ENCODE measurements at places on chromosomes 16 and 17.

DNA sequence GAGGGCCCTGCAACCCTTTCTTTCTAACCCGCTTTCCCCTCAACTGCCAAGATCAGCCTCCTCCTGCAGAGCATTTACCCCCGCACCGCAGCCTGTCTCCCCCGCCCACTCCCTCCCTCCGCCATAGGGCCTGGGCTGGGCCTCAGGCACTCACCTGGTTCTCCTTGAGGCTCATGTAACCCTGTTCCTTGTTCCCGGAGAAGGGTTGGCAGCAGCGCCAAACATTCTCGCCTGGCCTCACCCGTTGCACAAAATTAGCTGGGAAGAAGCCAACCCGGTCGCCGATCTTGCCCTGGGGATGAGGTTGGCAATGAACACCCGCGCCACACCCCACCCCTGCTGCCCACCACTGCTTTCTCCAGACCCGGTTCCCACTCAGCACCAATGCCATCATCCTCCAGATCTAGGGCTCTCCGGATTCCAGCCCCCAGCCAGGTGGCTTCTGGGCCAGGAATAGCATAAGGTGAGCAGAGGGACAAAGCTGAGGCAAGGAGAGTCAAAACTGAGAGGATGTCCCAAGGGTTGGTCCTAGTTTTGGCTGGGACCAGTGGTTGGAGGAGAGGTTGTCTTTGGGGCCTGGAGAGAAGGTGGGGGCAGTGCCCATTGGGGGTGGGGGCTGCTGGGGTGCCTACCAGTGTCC lies 12.8 kb downstream of the STAC2 start:
- no peak for DNase-seq

DNA sequence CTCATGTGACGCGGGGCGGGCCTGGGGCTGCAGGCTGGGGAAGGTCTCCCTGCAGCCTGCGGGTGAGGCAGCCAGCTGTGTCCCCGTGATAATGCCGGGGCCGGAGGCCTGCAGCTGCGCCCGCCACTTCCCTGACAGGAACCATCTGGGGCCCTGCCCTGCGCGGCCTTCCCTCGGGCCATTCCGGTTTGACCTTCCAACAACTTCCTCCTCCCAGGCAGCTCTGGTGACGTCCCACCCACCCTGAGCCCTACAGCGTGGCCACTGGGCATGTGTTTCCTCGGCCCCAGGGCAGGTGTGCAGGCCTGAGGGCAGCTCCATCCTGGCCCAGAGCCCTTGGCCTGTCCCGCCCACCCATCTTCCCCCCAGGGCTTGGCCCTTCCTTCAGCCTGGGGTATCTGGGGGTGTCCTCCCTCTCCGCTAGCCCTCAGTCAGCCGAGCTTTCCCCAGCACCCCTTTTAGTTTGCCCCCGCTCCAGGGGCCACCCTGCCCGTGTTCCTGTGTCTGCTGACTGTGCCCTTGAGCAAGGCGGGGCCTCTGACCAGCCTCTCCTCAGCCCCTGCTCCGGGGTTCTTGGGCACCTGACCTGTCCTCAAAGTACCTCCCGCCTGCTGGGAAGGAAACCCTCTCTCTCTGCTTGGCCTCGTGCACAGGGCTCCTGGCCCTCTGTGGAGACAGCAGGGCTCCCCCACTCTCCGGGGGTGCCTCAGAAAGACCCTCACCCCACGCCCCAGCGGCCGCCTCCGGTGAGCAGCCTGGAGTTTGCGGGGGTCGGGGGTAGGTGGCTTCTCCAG lies at the start of gene CBFA2T3:
CBFA2T3 (minus strand) TSS at position 190 of the 794 bp plus-strand sequence. CDS start 400 bp downstream, outside the sequence.
- DNase-seq: no peak

GRCh38 chr17:34556931-34557330 lies 22.5 kb upstream of the TMEM132E start:
- no peak for DNase-seq

GRCh38 chr17:20611309-20611708 lies 31.8 kb downstream of the CDRT15L2 start:
- DNase-seq: no peak

DNA sequence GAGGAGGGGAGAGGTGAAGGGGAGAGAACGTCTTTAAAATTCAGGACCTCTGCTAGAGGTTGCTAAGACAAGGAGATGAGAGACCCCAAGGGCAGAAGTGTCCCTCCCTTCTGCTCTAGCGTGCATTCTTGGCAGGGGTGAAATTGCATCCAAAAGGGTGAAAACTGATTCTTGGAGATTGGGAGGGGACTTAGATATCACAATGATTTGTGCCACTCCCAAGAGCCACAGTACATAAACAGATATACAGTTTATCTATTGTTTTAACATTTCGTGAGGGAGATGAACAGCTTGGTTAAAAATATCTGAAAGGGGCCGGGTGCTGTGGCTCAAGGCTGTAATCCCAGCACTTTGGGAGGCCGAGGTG lies 12.8 kb downstream of the CAVIN1 start:
- DNase-seq: no peak

DNA sequence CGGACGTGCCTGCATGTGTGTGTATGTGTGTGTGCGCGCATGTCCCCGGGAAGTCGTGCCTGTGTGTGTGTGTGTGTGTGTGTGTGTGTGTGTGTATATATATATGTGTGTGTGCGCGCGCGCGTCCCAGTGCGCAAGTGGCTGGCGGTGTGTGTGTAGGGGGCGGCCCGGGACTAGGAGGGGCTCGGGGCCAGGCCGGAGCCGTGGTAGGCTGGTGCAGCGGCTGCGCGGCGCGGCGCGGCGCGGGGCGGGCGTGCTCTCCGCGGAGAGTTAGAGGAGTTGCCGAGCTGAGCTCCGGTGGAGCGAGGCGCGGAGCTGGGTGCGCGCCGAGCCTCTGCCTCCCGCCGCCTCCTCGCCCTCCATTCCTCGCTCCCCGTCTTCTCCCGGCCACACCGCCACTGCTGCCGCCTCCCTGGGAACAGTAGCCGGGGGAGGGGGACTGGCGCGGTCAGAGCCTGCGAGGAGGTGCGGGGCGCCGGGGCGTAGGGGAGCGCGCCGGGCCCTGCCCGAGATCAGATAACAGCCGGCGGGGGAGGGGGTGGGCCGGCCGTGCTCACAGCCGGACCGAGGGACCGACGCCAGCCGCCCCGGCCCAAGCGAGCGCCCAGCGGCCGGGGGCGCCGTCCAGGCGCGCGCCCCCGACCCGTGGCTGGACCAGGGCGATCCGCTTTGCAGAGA lies at the start of gene KCNJ12:
KCNJ12 (plus strand) TSS at position 277 of the 678 bp plus-strand sequence. CDS start 38,986 bp downstream, outside the sequence.
- DNase-seq: no peak

DNA sequence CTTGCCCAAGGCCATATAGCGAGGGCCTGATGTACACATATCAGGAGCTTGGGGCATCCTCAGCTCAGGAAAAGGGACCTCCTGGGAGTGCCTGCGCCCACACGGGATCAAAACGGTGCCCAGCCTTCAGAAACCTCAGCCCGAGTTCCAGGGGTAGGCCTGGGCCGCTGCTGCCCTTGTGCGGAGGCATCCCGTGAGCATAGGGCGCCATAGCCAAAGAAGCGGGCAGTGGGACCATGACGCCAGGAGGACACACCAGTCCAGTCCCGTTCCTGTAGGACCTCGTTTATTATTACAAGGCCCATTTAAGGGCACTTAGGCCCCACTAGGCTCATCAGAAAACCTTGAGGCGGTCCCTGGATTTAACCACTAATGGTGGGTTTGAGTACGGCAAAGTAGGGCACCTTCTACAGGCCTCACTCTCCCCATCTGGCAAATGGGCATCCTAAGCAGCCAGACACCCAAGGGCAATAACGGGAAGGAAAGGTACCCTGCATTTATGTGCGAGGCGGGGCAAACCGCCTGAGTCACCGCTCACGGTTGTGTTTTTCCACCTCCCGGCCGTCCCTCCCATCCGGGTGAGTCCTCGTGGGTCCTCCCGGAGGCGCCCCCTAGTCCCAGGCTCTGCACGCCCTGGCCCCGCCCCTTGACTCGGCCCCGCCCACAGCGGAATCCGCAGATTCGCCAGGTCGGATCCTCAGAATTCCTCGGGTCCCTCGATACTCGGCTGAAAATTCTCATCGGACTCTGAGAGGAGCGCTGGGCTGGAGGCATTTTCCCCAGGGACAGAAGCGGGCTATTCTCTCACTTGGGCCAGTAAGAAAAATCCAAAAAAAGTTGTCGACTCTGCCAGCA lies 726 bp upstream of the SETD1A start:
- DNase-seq: no peak

DNA sequence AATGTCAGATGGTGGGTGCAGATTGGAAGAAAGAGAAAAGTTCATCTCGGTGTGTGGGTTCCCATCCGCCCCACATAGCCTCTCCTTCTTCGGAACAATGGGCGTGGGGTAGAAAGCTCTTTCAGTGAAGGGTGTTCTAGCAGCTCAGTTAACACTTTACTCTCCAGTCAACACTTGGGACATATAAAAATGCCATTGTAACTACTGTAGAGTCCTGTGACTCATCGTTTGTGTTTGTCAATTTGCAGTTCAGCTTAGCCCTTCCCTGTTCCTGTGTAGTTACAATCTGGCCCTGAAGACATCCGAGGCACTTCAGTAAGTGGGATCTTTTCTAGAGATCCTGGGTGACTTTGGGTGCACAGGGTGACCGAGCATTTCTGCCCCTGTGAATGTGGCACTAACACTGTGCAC lies 11.5 kb upstream of the CLEC18C start:
- no peak for DNase-seq

DNA sequence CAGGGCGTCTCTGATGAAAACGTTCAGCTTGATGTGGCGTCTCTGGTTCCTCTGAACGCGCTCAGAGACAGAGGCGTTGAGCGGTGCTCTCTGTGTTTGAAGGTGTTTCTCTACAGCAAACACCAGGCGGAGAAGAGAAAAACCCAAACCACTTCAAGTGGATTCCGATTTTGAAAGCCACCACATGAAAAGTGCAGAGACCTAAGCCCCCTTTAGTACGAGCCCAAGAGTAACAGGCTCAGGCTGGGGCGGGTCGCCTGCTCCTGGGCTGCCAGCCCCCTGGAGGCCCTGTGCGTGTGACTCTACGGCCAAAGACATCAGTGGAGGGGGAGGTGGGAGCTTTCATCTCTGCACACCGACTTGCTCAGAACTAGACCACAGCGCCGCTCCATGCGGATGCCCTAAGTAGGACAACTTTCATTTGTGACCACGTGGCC lies 328.4 kb downstream of the MAF start:
- DNase-seq: no peak

DNA sequence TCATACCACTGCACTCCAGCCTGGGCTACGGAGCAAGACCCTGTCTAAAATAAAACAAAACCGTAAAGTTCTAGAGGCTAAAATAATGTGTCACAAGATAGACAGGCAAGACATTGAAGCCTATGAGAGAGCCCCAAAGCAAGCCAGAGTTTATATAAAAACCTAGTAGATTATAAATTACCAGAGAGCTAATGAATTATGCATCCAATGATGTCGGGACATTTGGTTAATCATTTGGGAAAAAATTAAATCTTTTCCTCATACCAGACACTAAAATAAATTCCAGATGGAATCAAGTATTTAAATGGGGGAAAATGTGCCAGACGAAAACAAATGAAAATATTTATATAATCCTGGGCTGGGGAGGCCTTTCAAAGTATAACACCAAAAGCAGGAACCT lies 24.2 kb downstream of the CCDC40 start:
- DNase-seq: no peak

GRCh38 chr16:49750341-49751000 lies 105.4 kb downstream of the ZNF423 start:
- no peak for DNase-seq

- no peak for DNase-seq
Measured at GRCh38 chr16:89642574-89642973, 14.9 kb downstream of the CHMP1A start.

- DNase-seq: no peak
Measured at GRCh38 chr17:8022360-8023003, 16.4 kb upstream of the ALOX15B start.

- DNase-seq: no peak
Measured at GRCh38 chr17:8935191-8935590, 30.3 kb downstream of the PIK3R5 start.

- DNase-seq: no peak
Measured at GRCh38 chr16:14109782-14110727, 38.9 kb downstream of the MRTFB start.

DNA sequence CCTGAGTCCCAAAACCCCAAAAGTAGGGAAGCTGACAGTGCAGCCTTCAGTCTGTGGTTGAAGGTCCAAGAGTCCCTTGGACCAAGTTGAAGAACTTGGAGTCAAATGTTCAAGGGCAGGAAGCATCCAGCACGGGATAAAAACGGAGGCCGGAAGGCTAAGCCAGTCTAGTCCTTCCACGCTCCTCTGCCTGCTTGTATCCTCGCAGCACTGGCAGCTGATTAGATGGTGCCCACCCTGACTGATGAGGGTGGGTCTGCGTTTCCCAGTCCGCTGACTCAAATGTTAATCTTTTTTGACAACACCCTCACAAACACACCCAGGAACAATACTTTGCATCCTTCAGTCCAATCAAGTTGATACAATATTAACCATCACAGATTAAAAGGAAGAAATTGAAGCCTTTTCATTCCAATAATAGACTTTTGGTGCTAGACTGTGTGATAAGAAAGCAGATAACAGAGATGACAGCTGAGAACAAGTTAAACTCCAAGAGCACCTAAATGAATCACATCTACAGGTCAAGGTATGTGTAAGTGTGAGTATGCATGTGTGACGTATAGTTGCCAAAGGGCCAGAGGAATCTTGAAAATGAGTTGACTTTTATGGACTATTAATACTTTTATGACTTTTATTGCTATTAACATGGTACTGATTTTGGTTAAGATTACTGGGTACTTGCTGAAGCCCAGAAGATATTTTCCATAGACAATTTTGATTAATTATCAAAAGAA lies 933.5 kb upstream of the SOX9 start:
- DNase-seq: no peak

DNA sequence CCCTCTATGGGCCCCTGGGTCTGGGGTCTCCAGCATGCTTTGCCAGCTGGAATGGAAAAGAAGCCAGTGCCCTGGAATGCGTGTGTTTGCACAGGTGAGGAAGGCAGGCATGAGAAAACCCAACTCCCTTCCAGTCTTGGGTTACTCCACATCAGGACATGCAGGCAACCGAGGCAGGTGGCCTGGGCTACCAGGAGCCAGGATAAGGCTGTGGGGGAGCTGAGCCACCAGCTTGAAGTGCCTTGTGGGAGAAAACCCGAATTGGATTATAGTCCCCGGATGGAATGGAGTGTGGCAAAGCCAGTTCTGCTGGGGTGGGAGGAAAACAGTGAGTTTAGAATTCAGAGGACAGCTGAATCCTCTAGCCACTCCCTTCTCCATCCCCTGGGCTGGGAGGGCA lies 7.2 kb downstream of the SRCIN1 start:
- peak; percentile 79 for DNase-seq

DNA sequence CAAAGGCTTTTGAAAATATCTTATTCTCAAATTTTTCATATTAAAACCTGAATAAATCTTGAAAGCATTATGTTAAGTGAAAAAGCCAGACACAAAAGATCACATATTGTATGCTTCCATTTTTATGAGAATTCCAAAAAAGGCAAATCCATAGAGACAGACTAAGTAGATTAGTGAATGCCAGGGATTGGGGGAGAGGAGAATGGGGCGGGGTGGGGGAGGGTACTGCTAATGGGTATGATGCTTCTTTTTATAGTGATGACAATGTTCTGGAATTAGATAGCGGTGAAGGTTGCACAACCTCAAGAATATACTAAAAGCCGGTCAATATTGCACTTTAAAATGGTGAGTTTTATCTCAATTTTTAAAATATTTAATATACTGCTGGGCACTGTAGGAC lies 44.0 kb downstream of the XPO6 start:
- no peak for DNase-seq

All from NCI-H187 (cell line).